ENCODE measurements at places on chromosomes 1 and 21. TPM values are rescaled to one million over a fixed set of nuclear protein-coding genes. Genes with fewer than 3 reads are reported as not detected.

ADGRB2 gene
- 28.5 TPM for total RNA-seq

C2CD2 gene
- 27.9 TPM for total RNA-seq

RHCE gene
- total RNA-seq: 0.78 TPM

RPTN gene
- not detected for total RNA-seq

SPRR2G gene
- not detected for total RNA-seq

DNA sequence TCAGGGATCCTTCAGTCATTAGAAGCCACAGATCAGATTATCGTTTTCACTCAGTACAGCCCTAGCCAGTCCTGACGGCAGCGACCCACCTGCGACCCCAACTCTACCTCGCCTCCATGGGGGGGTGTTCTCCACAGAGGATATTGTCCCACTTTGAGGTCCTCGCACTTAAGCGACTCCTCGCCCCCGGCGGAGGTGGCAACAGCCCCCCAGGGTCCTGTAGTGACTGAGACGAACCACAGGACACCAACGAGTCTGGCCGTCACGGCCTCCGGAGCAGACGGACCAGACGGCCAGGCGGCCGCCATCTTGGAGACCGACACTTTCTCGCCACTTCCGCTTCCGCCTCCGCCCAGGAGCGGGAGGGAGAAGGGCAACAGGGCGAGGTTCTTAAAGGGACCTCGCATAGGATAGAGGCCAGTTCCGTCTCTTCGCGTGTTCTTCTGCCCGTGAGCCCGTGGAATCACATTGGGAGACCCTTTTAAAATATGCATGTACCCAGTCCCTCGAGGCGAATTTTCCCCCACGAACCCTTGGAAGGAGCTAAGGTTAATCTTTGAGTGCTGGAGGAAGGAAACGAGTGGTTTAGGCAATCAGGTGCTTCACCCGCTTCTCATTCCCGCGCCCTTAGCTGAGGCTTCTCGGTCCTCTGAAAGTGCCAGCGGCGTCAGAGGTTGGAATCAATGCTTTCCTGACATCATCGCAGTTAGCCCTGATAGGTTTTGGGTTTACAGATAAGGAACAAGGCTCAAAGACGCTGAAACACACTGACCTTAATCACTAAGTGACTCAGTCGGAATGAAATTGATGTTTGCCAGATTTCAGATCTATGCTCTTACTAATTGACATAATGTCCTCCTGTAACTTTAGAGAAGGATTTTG, at the start of gene TM2D1:
Gene TM2D1 (minus strand): TSS at position 329 of the 882 bp plus-strand sequence. CDS start 21 bp downstream, at position 308.
- peak; percentile 90 for DNase-seq
- peak within 1 kb of the TSS; percentile 95 for H3K4me3 ChIP-seq
- peaks cover 5% of the 10 kb centered on the region for H3K36me3 ChIP-seq
- H3K27ac ChIP-seq: peak within 1 kb of the TSS; percentile 74
- no peaks in the 10 kb centered on the region for H3K27me3 ChIP-seq

DNA sequence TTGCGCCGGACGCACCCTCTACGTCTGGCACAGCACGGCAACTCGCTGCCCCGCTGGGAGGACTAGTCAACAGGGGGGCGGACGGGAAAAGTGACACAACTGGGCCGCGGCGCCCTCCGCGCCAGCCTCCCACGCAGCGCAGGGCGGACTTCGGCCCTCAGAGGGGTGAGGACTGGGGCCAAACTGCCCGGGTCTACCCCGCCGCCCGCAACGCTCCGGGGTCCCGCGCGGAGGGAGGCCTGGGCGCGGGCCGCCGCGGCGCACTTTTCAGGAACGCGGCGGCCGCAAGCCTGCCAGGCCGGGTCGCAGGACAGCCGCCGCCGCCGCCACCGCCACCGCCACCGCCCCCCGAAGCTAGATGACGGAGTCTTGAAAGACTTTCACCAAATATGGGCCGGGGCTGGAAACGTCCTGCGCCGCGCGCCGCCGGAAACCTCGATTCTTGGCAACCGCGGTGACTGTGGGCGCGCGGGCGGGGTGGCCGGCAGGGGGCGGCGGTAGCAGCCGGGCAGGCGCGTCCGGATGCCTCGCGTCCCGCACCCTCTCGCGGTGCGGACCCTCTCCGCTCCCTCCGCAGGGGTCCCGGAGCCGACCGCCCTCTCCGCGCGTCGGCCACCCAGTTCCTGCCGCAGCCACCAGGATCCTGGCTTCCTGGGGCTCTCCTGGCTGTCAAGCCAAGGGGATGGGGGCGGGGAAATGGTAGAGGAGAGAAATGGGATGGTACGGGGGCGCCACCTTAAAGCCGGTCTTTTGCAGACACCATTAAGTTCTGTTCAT, 3.7 kb upstream of the CCN1 start:
- H3K4me3 ChIP-seq: peak overlapping the region; percentile 74
- no peaks in the 10 kb centered on the region for H3K36me3 ChIP-seq
- peak overlapping the region; percentile 47 for H3K27ac ChIP-seq
- no peaks in the 10 kb centered on the region for H3K27me3 ChIP-seq

DNA sequence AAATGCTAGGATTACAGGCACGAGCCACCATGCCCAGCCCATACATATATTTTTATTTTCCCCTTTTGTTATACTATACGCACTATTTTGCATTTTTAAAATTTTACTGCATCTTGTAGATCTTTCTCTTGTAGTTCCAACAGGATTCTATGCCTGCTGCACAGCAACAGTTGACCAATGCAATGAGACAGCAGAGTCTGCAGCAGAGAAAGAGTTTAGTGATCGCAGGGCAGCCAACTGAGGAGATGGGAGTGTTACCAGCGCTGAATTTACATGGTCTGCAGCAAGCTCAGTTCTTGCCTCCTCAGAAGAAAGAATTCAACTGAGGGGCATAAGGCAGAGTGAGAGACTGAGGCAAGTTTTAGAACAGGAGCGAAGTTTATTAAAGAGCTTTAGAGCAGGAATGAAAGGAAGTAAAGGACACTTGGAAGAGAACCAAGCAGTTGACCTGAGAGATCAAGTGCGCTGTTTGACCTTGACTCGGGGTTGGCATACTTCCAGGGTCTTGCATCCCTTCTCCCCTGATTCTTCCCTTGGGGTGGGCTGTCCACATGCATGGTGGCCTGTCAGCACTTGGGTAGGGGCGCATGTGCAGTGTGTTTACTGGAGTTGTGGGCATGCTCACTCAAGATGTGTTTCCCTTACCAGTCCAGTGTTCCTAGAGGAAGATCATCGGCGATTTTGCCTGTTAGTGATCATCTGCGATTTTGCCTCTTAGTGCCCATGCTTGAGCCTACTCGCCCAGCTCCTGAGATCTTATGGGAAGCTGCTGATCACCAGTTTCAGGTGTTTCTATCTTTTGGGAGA, 4.1 kb upstream of the MTOR start:
- DNase-seq: no peak
- H3K4me1 ChIP-seq: peaks cover 6% of the 10 kb centered on the region
- H3K27ac ChIP-seq: no peak overlapping the region
- H3K36me3 ChIP-seq: no peaks in the 10 kb centered on the region
- H3K27me3 ChIP-seq: no peaks in the 10 kb centered on the region

DNA sequence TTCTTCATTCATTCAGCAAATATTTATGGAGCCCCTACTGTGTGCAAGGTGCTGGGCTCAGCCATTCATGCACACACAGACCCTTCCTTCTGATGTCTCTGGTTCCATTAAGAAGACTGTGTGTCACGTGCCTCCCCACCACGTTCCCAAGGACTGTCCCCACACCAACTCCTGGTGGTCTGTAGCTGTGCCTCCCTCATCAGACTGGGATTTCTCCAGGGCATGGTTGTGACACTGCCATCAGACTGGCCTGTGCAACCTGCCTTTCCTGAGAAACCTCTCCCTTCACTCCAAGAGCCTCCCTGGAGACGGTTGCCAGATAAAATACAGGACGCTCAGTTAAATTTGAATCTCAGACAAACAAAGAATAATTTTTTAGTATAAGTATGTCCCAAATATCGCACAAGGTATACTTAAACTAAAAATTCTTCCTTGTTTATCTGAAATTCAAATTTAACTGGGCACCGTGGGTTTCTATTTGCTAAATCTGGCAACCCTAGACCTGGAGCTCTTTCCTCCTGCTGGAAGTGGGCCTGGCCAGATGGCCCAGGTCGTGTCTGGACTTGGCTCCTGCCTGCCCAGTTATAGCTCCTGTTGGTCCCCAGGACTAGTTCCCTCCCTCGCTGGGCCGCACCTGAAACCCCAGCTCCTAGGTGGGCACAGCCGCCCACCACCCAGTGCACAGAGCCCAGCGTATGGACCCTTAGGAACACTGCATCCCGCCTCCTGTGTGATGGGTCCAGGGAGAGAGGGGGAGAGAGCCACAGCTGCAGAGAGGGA, 76.9 kb downstream of the RAP1GAP start:
- no peak overlapping the region for H3K4me3 ChIP-seq
- no peaks in the 10 kb centered on the region for H3K27me3 ChIP-seq
- no peak for DNase-seq
- peaks cover 15% of the 10 kb centered on the region for H3K4me1 ChIP-seq
- H3K27ac ChIP-seq: no peak overlapping the region

GRCh38 chr1:189821833-189822232, 655.8 kb downstream of the BRINP3 start:
- H3K4me3 ChIP-seq: no peak overlapping the region
- H3K36me3 ChIP-seq: no peaks in the 10 kb centered on the region
- no peaks in the 10 kb centered on the region for H3K4me1 ChIP-seq
- no peak overlapping the region for H3K27ac ChIP-seq

DNA sequence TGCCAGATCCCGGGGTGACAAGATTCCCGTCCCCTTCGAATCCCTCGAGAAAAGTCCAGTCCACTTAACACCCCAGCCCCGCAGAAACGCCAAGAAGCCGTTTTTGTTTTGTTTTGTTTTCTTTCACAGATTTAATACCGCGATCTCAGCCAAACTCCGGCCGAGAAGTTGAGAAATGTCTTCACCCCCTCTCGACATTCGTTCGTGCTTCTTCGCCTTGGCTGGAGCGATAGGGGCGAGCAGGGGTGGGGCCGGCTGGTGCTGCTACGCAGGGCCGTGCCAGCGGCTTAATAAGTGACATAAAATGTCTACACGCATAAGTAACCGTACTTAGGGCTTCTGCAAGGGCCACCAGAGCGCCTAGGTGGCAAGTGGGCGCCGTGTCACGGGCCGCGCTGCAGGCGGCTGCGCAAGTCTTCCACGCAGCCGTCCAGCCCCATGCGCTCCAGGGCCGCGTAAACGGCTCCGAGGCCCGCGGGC, 4.9 kb downstream of the TNFRSF25 start:
- no peak for DNase-seq
- H3K4me1 ChIP-seq: no peaks in the 10 kb centered on the region
- no peak overlapping the region for H3K4me3 ChIP-seq

DNA sequence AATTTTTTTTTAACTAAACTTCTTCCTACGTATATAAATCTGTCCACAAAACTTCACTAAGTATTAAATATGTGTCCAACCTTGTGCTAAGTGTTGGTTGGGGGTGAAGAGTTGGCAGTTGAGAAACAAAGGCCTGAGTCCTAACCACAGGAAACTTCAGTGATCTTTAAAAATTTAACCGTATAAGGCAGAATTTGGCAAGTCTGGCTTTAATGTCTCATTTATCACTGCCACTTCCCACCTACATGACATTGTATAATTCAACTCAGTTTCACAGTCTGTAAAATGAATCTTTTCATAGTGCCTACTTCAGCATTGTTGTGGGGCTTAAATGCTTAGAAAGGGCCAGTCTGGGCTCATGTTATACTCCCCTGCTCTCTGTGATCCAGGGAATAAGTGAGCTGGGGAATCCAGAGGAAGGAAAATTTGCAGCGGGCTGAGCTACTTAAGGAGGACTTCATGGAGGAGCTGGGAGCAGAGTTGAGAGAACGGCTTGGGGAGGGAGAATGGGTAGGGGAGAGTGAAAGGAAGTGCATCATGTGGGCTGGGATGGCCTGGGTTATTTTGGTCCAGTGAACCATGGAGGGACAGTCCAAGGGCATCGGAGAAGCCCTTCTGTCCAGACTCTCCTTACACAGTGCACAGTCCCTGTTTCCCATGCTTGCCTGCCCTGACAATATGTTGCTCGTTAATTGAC, 14.5 kb downstream of the IFNAR2 start:
- H3K4me1 ChIP-seq: no peaks in the 10 kb centered on the region
- no peak overlapping the region for H3K4me3 ChIP-seq
- no peak overlapping the region for H3K27ac ChIP-seq
- DNase-seq: no peak

- no peak for DNase-seq
- H3K36me3 ChIP-seq: no peaks in the 10 kb centered on the region
- H3K27me3 ChIP-seq: no peaks in the 10 kb centered on the region
- peaks cover 8% of the 10 kb centered on the region for H3K4me1 ChIP-seq
- H3K27ac ChIP-seq: no peak overlapping the region
- no peak overlapping the region for H3K4me3 ChIP-seq
These were observed 16.5 kb upstream of the UBE2U start for GRCh38 chr1:64186898-64187280.

DNA sequence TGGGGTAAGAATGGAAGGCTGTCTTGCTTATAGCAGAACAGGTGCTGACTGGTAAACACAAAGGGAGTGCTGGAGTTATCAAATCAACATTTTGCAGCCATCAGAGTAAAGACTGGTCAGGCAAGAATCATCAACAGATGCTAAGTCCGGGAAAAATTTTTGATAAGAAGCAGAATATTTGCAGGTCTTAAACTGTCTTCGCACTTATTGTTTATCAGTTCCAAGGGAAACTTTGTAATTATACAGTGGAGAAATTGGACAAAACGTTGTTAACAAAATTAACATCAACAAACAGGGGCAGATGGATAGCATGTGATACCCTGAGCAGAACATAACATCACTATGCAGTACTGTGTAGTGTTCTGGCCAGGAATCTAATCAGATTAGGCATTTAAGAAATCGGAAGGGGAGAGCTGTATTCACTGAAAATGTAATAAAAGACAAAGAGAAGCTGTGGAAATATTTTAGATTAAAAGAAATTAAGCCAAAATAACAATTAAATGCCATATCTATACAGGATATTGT, 127.1 kb downstream of the DAB1 start:
- H3K27ac ChIP-seq: no peak overlapping the region
- H3K4me1 ChIP-seq: no peaks in the 10 kb centered on the region
- no peak overlapping the region for H3K4me3 ChIP-seq
- peaks cover 7% of the 10 kb centered on the region for H3K27me3 ChIP-seq

GRCh38 chr1:21447311-21447710, 7.4 kb downstream of the NBPF3 start:
- H3K27ac ChIP-seq: no peak overlapping the region
- no peaks in the 10 kb centered on the region for H3K36me3 ChIP-seq
- no peaks in the 10 kb centered on the region for H3K4me1 ChIP-seq
- no peak overlapping the region for H3K4me3 ChIP-seq

- H3K27me3 ChIP-seq: no peaks in the 10 kb centered on the region
- H3K27ac ChIP-seq: 0 out of 2 replicates have a peak overlapping the region, but pooled peaks have one; percentile 21
- peaks cover 14% of the 10 kb centered on the region for H3K4me1 ChIP-seq
- DNase-seq: peak; percentile 79
- peak overlapping the region; percentile 10 for H3K4me3 ChIP-seq
- H3K36me3 ChIP-seq: no peaks in the 10 kb centered on the region
These were observed 35.6 kb upstream of the TMEM61 start for GRCh38 chr1:54944610-54945392.
